ENCODE measurements at places on chromosomes 3 and 15.

DNA sequence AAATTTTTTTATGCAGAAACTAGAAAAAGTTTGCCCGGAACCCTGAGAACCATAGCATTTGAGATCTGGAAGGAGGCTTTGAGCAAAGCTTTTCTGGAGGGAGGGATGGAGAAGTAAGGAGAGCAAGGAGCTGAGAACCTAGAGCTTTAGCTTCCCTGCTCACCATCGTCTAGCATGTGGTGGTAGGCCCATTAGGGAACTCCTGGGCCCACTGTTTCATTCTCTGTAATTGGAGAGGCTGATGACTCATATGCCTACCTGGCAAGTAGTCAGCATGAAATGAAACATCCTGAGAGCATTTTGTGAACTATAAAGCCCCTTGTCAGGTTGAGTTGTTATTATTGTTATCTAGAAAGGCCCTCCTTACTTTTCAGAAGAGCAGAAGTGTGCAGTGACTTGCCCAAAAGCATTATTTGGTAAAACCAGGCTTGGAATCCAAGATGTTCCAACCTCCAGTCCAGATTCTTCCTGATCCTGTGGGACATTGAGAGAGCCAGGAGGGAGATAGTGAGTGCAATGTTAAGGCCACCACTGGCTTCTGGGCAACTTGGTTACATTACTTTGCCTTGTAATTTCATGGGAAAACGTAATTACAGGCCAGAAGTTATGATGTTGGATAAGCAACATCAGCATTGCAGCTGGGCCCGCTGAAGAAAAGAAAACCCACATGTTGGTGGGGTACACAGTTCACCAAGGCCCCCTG lies 104.5 kb upstream of the BFSP2 start:
- no peak for DNase-seq

DNA sequence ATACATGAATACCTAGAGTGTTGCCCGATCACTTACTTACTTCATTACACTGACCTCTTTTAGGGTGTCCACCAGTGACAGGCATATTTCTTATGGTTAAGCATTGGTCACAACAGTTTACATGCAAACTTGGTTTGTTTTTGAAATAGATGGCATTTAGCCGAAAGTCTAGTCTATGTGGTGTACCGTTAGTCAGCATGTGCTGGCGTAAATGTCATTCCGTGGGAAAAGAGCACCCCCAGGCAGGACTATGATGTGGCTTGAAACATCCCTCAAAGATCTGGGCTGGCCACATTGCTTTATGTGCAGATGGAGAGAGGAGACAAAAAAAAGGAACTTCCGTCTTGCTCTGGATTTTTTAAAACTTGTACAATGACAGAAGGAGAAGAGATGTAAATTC lies 357.0 kb upstream of the ICE2 start:
- no peak for DNase-seq

GRCh38 chr3:152941859-152942258 lies 106.9 kb downstream of the P2RY1 start:
- no peak for DNase-seq

- DNase-seq, result no peak
Measured at GRCh38 chr15:39438799-39439592, 141.9 kb upstream of the THBS1 start.

DNA sequence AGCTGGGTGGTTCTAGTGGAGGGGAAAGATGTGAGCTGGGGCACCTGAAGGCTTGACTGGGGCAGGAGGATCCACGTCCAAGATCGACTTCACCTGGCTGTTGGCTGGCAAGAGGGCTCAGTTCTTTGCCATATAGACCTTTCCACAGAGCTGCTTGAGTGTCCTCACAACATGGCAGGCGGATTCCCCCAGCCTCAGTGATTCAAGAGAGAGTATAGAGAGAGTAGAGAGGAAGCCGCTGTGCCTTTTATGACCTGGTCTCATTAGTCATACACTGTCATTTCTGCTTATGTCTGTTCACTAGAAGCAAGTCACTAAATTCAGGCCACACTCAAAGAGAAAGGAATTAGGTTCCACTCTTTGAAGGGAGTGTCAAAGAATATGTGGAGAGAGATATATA lies 101.6 kb downstream of the APBA2 start:
- DNase-seq, result no peak

GRCh38 chr15:101504866-101505609 lies 15.5 kb upstream of the PCSK6 start:
- DNase-seq, result no peak

DNA sequence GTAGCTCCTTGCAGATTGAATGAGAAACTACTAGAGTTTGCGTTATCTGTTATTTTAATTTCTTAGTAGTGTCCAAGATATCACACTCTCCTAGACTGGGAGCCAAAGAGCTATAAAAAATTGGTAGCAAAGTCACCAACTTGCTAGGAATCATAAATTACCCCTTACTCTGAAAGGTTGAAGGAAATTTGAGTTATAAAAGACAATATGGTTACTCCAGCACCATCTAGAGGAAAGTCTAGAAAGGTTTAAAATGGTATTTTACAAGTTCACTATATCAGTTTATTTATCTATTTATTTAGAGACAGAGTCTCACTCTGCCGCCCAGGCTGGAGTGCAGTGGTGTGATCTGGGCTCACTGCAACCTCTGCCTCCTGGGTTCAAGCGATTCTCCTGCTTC lies 121.6 kb downstream of the RBPMS2 start:
- DNase-seq, result peak; percentile 34

GRCh38 chr15:64249883-64250575 lies 87.2 kb upstream of the PPIB start:
- no peak for DNase-seq

DNA sequence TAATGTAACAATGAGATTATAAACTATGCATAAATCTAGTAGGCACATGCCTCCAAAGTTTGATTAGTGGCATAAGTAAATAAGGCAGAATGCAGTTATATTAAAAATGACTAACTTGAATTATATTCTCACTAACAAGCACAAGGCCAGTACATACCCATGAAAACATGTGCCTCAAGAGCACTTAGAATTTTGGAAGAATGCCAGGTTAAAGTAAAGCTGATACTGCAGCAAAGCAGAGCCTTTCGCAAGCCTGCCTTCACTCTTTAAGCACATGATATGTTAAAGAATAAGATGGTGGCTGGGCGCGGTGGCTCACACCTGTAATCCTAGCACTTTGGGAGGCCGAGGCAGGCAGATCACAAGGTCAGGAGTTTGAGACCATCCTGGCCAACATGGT lies 49.0 kb downstream of the KBTBD12 start:
- DNase-seq, result no peak

- DNase-seq, result no peak
Measured at GRCh38 chr3:9198899-9199335, 50.5 kb downstream of the SRGAP3 start.

GRCh38 chr3:24263069-24263668 lies 231.5 kb downstream of the THRB start:
- no peak for DNase-seq

GRCh38 chr3:23701716-23702597 lies 103.8 kb upstream of the UBE2E1 start:
- no peak for DNase-seq

- no peak for DNase-seq
Measured at GRCh38 chr3:126459111-126459762, 16.5 kb downstream of the ZXDC start.

GRCh38 chr15:50909010-50909317 lies 481 bp downstream of the AP4E1 start:
- no peak for DNase-seq

DNA sequence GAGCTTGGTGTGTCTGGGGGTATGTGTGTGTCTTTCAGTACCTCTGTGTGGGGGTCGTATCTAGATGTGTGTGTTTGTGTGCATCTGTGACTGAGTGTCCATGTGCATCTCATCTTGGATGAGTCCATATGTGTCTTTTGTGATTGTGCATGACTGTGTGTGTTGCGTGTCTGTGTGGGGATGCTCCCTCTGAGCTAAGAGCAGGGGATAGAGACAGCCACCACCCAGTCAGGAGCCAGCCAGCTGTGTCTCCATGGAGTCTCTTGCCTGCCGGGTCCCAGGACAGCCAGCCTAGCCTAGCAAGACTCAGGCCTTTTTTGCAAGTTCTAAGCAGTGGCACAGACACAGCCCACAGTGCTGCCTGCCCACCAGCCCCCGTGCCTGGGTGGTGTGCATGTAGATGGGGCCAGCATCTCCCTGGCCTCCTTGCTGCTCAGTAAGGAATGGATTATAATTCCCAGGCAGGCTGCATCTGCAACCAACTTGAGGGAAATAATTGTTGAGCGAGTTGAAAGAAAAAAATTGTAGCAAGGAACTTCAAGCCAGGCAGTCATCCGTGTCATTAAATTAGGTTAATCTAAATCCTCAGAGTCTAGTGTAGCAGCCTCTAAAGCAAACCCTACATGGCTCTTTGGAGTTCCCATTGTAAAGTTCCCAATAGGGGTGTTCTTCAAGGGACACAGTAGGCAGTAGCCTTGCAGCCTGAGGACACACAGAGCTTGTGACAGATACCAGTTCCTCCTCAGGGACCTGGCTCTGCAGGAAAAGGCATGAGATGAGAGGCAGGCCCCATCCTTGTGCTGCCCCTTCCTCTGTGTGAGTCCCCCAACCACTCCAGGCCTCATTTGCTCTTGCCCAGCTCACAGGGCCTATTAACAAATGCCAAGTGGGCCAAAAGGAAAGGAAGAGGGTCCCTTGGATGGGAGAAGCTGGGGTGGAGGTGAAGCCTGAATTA lies 35.9 kb upstream of the MRPS22 start:
- DNase-seq, result no peak

DNA sequence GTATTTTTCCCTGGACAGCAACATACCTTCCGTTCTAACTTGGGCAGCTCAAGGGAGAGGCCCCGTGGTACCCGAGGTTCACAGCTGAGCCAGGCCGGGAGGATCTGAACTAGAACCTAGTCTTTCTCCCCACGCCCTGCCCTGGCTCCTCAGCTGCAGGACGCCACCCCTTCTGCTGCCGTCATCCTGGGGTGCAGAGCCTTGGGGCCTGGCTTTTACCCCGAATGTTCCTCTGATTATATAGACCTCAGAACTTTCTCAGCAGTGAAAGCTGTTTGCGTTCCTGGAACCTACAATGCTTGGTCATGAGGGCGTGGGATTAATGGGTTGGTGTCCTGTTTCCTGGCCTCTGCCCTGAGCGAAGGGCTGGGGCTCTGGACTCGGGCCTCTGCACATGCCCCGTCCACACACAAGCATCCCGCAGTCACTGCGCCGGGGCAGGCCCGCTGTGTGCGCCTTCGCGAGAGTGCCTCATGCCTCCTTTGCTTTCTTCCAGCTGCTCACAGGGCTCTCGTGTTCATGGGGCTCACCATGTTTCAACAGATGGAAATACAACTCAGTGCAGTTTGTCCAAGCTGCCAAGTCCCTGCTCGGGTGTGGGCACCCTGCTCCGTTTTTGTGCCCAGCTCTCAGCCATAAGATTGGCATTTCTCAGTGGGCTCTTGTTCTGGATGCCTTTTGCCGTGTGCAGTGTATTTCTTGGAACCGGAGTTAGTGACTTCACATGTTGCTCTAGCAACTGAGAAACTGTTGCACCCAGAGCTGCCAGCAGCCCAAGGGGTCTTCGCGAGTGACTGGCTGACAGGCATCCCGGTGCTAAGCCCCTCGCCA lies 20.4 kb downstream of the SYNM start:
- no peak for DNase-seq

GRCh38 chr3:164132878-164133277 lies 945.4 kb downstream of the SI start:
- DNase-seq, result no peak

DNA sequence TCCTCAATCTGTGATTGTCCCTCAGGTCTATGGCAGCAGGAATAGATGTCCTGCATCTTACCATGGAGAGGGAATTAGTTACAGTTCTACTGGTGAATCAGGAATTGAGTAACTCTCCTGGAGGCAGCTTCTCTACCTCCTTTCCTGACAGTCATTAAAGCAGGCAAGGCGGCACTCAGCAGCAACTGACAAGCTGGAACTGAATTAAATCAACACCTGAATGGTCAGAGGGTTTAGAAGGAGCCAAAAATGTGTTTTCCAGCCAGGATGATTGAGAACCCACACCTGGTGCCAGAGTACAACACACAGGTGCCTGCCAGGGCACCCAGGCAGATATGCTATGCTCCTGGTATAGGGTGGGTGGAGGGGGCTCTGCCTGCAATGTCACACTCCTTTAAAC lies 43.1 kb upstream of the TIPARP start:
- no peak for DNase-seq

GRCh38 chr15:84949043-84949442 lies 32.6 kb upstream of the PDE8A start:
- DNase-seq, result no peak

- DNase-seq, result no peak
Measured at GRCh38 chr3:13545952-13546454, 2.9 kb upstream of the FBLN2 start.

DNA sequence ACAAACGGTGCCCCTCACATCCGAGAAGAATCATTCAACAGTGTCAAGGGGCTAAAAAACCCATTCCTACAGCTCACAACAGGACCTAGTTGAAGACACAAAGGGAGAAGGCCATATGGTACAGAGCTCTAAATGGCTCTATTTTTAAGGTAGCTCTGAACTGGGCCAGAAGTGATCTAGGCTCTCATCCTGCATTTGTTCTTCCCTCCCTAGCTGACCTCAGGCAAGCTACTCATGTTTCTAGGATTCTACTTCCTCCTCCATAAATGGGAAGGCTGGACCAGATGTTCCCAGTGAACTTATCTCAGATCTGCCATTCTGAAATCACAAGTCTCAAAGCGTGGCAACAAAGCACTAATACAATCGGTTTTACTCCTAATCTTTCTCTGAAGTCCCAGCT lies 62.3 kb downstream of the CPNE4 start:
- DNase-seq, result no peak

DNA sequence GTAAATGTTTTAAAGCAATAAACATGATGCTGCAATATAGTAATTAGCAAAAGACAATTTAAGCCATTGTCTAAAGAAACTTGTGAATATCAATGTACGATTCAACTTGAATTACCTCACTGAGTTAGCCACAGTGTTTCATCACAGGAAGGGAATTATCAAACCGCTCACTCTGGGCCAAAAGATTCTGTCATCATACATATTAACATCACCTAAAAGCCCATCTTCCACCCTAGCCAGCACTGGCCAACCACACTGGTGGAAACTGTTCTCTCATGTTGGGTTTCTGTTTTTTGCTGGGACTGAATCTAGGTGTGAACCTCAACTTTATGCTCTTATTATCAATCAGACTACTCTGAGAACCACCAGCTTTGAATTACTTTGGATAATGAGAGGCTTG lies 497.7 kb upstream of the THBS1 start:
- DNase-seq, result no peak

GRCh38 chr15:66047321-66048024 lies 178.2 kb downstream of the RAB11A start:
- no peak for DNase-seq

DNA sequence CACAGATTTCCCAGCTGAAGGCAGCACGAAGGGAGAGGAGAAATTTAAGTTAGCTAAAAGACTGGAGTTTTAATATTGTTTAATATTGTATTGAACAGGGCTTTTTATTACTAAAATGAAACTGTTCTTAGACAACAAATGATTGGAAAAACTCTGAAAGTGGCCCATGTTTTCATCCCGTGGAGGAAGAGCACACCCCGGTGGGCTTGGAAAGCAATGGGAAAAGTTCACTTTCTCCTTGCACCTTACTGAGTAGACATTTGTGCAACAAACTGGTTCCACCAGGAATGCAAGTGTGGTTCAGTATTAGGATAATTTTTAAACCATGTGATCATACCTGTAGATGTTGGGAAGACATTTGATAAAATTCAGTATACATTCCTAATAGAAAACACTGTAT lies 8.2 kb upstream of the ESYT3 start:
- no peak for DNase-seq
